Skin of body (tissue), 3 donors: ENCODE measurements at places on chromosomes 7 and 10. TPM values are rescaled to one million over a fixed set of nuclear protein-coding genes. Genes with fewer than 3 reads are reported as not detected.
A peak's percentile ranks its signal among the peaks of the same experiment; 100 is the strongest.

- no peak for DNase-seq
Observed at GRCh38 chr10:62861507-62861906, 45.3 kb upstream of the EGR2 start.

GRCh38 chr7:107889992-107890391 lies 991 bp upstream of the DLD start:
- no peak for DNase-seq

GRCh38 chr7:43618073-43618472 lies 35.2 kb downstream of the STK17A start:
- DNase-seq, result no peak

Gene ZWINT
- 18.6 TPM for total RNA-seq

Gene ABCC2
- total RNA-seq, result 2.1 TPM

DNA sequence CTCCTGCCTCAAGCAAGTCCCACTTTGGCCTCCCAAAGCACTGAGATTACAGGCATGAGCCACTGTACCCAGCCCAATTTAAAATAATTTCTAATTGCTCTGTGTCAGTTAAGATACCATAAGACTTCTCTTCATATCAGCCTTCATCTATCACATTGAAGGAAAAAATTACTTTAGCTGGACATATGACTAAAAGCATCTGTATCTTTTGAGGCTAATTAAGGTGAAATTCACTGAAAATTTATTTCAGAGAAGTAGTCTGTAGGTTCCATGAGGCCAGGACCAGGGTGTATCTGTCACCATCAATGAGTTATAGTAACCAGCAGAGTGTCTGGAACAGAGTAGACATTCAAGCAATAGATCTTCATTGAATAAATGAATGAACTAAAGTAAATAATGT lies 205.2 kb upstream of the PHYHIPL start:
- no peak for DNase-seq

DNA sequence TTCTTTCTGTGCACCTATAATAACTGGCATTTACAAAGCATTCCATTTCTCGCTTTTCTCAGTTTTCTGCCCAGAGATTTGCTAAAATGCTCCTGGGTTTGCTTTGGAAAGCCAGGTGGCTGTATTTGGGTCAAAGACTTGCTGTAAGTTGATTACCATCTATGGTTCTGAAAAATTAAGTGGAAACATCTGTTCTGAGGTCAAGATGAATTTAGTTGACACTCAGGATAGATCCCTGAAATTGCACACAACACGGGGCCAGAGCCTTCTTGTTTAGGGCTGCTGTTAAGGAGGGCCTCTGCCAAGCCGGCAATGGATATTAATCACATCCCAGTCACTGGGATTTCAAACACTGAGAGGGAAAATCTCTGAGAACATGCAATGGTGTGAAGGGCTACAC lies 111.6 kb upstream of the GLI3 start:
- no peak for DNase-seq

- peak; percentile 62 for DNase-seq
Observed at GRCh38 chr10:52216852-52217251, 97.2 kb upstream of the DKK1 start.

DNA sequence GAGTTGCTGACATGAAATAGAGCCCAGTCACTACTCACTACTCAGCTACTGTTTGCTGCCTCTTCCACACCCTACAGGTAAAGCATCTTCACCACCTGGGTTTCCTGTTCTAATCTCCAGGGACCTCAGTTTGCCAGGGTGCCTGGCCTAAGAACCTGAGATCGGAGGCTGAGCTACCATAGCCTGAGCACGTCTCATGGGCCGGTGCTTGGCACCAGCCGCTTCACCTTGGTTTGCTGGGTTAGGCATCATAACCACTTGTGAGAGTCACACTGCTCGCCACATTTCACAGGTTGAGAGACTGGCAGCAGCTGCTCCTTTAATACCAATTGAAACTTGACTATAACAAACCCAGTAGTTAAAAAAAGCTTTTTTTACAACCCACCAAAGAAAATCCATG lies 75.1 kb downstream of the EMX2 start:
- DNase-seq, result no peak

GRCh38 chr10:43229208-43230061 lies 37.4 kb downstream of the RASGEF1A start:
- no peak for DNase-seq

Gene C10orf62
- total RNA-seq, result 0.20 TPM

- DNase-seq, result no peak
Observed at GRCh38 chr7:135430626-135431025, 79.3 kb downstream of the CNOT4 start.

- no peak for DNase-seq
Observed at GRCh38 chr10:23525406-23525805, 86.5 kb downstream of the OTUD1 start.

- no peak for DNase-seq
Observed at GRCh38 chr7:119999738-120000475, 273.1 kb upstream of the KCND2 start.

DNA sequence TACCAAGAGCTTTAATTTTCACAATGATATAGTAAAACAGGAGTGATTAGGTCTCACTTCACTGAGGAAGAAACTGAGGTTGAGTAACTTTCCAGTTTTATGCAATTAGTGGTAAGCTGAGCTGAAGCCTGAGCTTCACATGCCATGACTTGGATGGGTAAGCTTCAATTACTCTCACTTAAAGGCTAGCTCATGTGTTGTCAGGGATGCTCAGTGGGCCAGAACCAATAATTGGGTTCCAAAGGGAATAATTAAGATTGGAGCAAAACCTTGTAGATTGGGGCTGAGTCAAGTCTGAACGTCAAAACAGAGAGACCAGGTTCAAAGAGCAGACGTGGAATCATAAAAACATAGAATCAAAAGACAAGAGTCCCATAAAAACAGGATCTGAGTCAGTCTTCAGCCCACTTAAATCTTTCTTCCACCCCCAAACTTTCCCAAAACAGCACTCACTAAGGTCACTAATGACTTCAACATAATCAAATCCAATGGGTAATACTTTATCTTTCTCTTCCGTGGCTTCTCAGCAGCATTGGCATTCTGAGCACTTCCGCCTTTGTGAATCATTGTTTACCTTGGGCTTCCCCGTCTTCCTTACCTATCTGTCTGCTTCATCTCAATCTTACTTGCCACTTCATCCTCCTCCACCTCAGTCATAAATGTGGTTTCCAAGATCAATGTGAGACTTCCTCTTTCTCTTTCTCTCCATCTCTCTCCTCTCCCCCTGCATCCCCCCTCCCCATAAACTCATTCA lies 23.0 kb upstream of the EGFR start:
- DNase-seq, result no peak

DNA sequence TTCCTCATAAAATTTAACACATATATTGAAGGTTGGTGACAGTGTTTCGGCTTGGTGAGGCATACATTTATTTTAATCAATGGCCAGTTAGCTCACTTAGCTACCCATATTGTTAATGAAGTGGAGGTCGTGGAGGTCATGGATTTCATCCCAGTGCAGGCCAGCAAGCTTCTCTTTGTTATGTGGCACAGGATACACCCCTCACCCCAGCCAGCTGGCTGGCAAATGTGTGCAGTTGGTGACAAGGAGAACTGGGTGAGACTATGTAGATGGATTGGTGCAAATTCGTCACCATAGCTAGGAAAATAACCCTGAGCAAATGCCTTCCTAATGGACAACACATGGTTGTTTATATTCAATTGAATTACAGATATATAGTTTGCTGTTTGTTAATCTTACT lies 50.5 kb upstream of the FOXP2 start:
- no peak for DNase-seq

GRCh38 chr7:133572087-133572486 lies 319.2 kb downstream of the EXOC4 start:
- DNase-seq, result no peak

GRCh38 chr10:119567978-119568377 lies 25.5 kb upstream of the RGS10 start:
- no peak for DNase-seq

Gene ADAP1
- 5.9 TPM for total RNA-seq

- DNase-seq, result no peak
Observed at GRCh38 chr10:132454296-132455198, 57.5 kb downstream of the PWWP2B start.

DNA sequence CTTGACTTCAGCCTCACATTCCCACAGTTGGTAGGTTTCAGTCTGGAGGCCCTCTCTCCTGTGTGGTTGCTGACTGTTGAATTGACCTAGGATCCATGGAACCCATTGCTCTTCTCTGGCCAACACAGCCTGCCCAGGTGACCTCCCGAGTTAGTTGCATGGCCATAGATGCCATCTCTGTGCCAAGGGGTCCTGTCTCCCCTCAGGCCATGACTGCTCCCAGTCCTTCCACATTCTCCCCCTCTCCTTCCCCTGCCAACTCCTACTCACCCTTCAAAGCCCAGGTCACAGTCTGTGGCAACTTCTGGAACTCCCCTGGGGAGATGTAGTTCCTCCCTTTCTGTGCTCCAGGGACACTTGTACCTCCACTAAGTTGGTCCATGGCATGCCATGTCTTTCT lies 67.3 kb upstream of the GRB10 start:
- no peak for DNase-seq

Gene C10orf53
- total RNA-seq, result not detected

- DNase-seq, result no peak
Observed at GRCh38 chr10:75607576-75607975, 176.2 kb downstream of the LRMDA start.

- peak; percentile 19 for DNase-seq
Observed at GRCh38 chr10:74300666-74301065, 149.6 kb downstream of the ADK start.

DNA sequence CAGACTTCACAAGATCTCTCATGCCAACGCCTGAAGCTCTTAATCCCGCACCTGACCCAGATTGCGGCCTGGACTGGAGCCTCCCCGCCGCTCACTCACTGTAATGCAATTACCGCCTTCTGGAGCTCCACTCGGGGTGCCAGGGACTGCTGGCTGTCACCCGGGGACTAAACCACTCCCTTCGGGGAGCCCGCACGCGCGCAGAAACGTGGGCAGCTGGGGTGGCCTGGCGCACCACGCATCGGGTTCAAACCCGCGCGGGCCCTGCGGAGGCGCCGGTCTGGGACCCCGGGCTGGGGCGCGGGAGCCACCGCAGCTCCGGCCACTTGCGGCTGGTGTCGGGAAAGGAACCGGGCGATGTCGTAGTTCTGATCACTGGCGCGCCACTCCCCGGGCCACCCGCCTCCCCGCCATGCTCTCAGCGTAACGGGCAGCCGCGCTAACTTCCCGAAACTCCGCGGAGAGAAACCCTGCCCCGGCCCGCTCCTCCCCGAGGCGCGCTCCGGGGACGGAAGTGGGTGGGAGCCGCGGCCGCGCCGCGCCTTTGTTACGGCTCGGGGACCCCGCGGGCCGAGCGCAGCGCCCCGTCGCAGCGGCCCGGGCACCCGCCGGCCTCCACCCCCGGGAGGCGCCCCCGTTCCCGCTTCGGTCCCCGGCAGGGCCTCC lies 100.3 kb upstream of the SVIL start:
- peak; percentile 33 for DNase-seq

Gene CALHM3
- not detected for total RNA-seq

Gene TRRAP
- 26.4 TPM for total RNA-seq

GRCh38 chr7:100064162-100064561 lies 14.6 kb downstream of the ZSCAN21 start:
- no peak for DNase-seq

DNA sequence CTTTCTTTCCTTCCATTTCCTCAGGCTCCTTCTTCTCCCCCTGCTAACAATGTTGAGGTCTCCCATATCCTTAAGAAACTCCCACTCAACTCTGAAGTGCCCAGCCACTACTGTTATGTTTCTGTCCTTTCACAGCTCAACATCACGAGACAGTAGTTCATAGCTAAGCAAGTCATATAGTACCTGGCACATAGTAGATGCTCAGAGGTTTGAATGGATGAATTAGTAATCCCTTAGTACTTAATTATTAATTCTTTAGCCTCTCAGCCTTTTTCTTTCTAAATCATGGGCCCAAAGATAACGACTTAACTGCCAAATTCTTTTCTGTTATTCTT lies 22.6 kb downstream of the CSGALNACT2 start:
- DNase-seq, result no peak

- DNase-seq, result no peak
Observed at GRCh38 chr7:108157606-108158335, 27.6 kb upstream of the LAMB4 start.

Gene MBLAC1
- total RNA-seq, result 1.1 TPM

DNA sequence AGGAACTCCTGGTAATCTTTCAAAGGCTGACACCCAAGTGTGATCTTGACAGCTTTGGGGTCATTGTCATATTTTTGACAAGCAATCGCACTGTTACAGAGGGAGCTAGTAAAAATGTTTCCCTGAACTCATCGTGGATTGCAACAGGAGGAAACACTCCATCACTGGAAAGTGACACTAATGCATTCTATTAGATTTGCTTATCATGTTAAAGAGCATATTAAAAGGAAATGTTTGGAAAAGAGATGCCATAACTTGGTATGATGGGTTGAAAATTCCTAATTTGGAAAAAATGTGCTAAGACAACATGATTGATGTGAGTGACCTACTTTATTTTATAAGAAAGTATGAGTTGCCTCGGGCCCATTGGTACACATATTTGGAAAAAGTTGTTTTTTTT lies 22.7 kb upstream of the EMX2 start:
- DNase-seq, result peak; percentile 97

Gene HOXA2
- 0.89 TPM for total RNA-seq

DNA sequence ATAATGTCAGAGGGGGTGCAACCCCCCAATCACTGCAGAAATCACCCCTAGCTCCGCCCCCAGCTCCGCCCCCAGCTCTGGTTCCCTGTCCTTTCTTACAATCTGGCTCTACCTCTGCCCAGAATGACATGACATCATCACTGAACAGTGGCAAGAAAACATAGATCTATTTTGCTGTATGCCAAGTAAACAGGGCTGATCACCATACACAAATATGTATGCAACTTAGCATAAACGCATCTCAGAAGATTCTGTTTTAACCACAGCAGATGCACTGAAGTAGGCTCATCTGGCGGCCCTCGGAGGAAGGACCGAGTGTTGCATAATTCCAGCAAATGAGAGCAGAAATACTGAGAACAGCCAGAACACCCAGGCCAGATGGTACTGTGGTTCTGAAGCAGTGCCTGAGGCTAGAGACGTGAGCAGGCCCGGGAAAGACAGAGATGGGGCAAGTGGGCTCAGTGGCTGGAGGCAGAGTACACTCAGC lies 293.3 kb upstream of the KLF14 start:
- peak; percentile 59 for DNase-seq

Gene FAM241B
- 1.7 TPM for total RNA-seq

DNA sequence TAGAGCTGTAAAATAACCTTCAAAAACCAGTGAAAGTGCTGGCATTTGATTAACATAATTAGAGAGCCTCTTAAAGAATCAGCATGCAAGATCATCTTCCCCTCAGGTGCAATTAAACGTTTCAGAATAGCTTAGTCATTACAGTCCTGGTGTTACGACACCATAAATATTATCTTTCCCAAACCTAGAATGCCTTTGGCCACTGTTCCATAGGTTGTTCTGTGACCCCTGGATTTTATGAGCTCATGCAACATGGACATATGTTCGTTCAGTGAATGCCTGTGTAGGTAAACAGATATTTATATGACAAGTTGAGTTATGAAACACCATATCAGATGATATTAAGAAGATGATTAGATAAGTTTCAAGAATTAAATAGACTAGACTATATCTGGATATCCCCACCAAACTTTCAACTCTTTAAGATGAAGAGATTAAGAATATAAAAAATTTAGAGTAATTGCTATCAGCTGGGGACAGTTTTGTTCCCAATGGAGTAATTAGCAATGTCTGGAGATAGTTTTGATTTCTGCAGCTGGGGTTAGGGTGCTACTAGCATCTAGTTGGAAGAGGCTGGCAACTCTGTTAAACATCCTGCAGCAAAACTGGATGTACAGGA lies 263.5 kb upstream of the DKK1 start:
- DNase-seq, result no peak
